CD4-positive, alpha-beta T cell treated with Interleukin-6 for 4 hours (primary cell): ENCODE measurements at places on chromosomes 5 and 9.

DNA sequence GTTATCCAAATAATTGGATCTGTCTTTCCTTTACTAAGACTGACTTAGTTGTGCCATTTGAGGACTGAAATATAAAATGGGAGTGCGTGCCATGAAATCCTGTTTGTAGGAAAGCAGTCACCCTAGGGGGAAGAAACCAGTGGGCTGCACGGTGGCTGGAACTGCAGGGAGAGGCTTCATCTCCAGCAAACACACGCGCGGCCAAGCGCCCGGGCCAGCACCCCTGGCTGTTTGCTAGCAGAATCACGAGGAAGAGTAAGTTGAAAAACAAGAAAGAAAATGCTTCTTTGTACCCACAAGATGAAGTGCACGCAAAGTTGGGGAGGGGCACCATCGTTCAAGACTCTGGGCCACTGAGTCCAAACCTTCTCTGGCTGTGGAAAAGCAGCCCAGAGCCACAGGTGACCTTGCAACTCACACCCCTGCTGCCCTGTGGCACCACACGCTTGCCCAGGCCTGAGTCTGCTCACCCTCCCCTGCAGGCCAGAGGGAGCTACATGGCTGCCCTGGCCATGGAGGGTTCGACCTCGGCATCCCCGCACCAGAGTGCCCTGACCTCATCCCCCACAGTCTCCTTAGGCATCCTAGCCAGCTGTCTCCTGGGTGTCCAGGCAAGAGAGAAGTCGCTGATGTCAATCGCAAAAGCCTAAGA is 55.2 kb downstream of the IRX2 start:
- DNase-seq = no peak

GRCh38 chr9:133268335-133269056 is 6.5 kb downstream of the ABO start:
- no peak for DNase-seq

GRCh38 chr5:1807451-1808185 is 6.4 kb downstream of the NDUFS6 start:
- DNase-seq = no peak

- DNase-seq = no peak
These were observed 248.6 kb downstream of the RFX3 start for GRCh38 chr9:3277200-3277599.

DNA sequence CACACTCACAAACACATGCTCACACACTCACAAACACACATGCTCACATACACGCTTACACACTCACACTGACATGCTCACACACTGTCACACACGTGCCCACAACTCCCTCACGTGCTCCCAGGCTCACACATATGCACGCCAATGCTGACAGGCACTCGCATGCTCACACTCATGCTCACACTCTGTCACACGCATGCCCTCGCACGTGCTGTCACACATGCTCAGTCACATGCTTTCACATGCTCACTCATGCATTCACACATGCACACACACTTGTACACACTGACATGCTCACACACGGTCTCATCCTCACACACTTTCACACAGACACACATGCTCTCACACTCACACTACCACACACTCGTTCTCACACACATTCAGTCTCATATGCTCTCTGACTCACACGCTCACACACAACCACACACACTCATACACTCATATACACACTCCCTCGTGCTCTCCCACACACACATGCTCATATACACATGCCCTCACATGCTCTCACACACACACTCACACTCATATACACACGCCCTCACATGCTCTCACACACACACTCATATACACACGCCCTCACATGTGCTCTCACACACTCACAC is 10.3 kb downstream of the CCDC187 start:
- DNase-seq = no peak
